Ascending aorta (tissue), 2 donors: ENCODE measurements at places on chromosomes 16 and 17. TPM values are rescaled to one million over a fixed set of nuclear protein-coding genes. Genes with fewer than 3 reads are reported as not detected.
A peak's percentile ranks its signal among the peaks of the same experiment; 100 is the strongest.

Gene STH
- not detected for total RNA-seq

Gene DNASE1L2
- not detected for total RNA-seq

Gene DYNLRB2
- not detected for total RNA-seq

Gene KCNJ18
- total RNA-seq = not detected

Gene CSH1
- not detected for total RNA-seq

Gene EXOC3L1
- 11.2 TPM for total RNA-seq

Gene RPL23
- total RNA-seq = 1,091 TPM

Gene HOXB13
- total RNA-seq = not detected

Gene CCL16
- total RNA-seq = not detected

Gene MYH10
- total RNA-seq = 378 TPM

Gene GNGT2
- not detected for total RNA-seq

Gene TNFRSF13B
- total RNA-seq = not detected

Gene KRT33A
- not detected for total RNA-seq

Gene PPY
- total RNA-seq = not detected

DNA sequence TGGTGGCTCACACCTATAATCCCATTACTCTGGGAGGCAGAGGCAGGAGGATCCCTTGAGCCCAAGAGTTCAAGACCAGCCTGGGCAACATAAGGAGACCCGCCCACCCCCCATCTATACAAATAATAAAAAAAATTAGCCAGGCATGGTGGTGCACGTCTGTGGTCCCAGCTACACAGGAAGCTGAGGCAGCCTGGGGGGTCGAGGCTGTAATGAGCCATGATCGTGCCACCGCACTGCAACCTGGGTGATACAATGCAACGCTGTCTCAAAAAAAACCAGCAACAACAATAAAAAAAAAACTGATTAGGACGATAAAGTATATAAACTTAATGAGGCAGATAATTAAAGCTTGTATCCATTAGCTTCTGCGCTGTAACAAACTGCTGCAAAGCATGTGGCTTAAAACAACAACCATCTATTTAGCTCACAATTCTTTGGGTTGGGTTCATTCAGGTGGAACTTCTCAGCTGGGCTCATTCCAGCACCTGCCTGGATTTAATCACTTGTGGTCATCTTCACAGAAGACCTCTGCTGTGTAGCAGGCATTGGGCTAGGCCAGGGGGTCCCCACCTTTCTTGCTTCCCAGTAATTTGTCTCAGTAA is 45.8 kb downstream of the LCMT1 start:
- no peak for DNase-seq

DNA sequence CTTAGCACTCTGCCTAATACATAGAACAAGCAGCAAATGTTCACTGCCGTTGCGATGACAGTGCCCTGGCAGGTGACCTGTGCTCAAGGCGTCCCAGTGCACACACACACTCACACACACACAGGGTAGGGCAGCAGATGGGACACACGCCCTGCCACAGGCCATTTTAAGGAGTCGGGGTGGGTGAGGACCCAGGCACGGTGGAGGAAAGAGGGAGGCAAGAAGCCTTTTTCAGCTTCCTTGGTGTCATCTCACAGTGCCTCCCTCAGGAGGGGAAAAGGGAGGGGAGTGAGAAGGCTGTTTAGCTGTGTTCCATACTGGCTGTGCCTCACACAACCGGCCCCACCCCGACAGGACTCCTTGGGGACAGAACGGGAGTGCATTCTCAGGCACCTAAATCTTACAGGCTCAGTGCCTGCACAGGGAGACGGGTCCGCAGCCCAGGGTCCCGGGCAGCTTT is 1.5 kb downstream of the PITPNM3 start:
- DNase-seq = no peak

- DNase-seq = no peak
Measured at GRCh38 chr17:55717898-55718735, 4.5 kb downstream of the TMEM100 start.

GRCh38 chr17:47239967-47240651 is 13.5 kb upstream of the ITGB3 start:
- peak; percentile 82 for DNase-seq

- no peak for DNase-seq
Measured at GRCh38 chr17:45320931-45321461, 4.2 kb upstream of the MAP3K14 start.

GRCh38 chr17:69117855-69118784 is 23.6 kb downstream of the ABCA6 start:
- DNase-seq = no peak

- no peak for DNase-seq
Measured at GRCh38 chr16:82059161-82059982, 24.3 kb downstream of the HSD17B2 start.

- no peak for DNase-seq
Measured at GRCh38 chr17:56298846-56299245, 145.6 kb downstream of the ANKFN1 start.

DNA sequence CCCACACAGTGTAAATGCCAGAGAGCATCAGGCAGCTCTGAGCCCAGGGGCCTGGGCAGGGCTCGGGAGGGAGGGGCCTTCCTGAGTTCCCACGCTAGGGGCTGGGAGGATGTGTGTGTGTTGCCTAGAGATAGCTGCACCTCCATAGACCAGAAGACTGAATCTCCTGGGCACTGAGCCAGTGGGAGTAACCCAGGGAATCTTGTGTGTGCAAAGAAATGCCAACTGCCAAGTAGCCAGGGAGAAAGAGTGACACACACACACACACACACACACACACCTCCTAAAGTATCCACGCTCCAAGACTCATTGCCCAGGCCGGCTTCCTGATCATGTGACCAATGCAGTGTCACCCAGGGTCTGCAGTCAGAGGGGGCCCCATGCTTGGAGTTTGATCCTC is 166.2 kb upstream of the RPL38 start:
- no peak for DNase-seq

DNA sequence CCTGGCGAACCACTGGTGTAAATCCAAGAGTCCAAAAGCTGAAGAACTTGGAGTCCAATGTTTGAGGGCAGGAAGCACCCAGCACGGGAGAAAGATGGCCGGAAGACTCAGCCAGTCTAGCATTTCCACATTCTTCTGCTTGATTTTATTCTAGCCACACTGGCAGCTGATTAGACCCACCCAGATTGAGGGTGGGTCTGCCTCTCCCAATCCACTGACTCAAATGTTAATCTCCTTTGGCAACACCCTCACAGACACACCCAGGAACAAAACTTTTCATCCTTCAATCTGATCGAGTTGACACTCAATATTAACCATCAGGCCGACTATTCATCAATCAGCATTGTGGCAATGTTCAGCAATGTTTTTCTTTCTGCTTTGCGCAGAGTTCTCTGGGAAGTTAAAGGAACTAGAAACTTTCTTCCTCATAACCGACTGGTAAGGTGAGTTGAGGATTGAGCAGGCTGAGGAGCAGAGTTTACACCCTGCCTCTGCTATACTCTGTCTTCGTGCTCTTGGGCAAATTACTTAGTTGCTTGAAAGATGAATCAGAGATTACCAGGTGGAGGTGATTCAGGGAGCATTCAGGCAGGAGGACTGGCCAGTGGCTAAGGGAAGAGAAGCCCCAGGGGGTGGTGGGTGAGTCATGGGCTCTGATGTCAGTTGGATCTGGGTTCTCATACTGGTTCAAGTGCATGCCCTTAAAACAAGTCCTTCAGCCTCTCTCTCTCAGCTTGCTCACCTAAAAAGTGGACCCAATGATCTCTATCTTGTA is 28.2 kb upstream of the BRD7 start:
- DNase-seq = peak; percentile 42

DNA sequence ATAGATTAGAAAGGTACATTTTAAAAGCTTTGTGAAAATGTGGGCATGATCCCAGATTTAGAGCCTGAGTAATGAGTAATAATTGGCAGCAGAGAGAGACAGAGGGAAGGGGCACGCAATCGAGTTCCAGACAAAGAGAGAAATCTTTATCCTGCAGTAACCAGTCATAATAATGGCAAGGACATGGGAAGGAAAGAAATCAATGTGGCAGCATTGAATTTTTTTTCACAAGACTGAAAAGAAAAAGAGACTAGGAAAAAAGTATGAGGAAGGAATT is 790.8 kb upstream of the SOX9 start:
- DNase-seq = no peak

DNA sequence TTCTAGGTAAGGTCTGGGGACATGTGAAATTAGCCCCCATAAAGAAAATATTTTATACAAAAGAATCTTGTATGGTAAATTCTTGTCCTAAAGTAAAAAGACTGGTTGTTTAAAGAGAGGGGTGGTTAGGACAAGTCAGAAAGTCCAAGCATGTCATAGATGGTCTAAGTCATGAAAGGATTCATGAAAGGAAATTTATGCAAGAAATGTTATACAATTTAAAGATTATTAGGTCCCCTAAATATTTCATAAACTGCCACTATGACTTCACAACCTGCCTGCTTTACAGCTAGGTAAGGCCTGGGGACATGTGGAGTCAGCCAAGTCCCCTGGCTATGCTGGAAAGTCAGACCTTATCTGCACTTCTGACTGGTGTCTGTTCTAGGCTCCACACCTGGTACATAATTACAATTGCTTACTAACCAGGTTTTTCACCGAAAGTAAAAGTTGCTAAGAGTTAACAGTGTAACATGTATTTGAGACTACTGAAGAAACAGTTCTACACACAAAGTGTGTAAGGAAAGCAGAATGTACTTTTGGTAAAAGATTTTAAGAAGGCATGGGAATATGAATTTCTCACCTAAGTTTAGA is 17.0 kb downstream of the N4BP1 start:
- DNase-seq = no peak

DNA sequence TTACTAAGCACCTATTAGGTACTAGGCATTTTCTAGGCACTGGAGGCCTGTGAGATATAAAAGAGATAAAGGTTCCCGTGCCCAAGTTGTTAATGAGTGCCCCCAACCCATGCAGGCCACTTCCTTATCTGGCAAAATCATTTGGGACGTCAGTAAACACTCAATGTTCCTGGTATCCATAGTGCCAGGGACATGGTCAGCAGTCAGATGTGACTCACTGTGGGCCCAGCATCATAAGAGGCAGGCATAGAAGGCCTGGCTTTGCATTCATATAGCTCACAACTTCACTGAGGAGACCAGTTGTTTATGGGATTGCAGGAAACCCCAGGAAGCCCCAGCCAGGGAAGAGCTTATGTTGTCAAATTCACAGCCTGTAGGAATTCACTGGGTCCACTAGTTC is 81.1 kb downstream of the MRC2 start:
- DNase-seq = no peak

GRCh38 chr17:61621317-61621716 is 30.3 kb upstream of the NACA2 start:
- no peak for DNase-seq

DNA sequence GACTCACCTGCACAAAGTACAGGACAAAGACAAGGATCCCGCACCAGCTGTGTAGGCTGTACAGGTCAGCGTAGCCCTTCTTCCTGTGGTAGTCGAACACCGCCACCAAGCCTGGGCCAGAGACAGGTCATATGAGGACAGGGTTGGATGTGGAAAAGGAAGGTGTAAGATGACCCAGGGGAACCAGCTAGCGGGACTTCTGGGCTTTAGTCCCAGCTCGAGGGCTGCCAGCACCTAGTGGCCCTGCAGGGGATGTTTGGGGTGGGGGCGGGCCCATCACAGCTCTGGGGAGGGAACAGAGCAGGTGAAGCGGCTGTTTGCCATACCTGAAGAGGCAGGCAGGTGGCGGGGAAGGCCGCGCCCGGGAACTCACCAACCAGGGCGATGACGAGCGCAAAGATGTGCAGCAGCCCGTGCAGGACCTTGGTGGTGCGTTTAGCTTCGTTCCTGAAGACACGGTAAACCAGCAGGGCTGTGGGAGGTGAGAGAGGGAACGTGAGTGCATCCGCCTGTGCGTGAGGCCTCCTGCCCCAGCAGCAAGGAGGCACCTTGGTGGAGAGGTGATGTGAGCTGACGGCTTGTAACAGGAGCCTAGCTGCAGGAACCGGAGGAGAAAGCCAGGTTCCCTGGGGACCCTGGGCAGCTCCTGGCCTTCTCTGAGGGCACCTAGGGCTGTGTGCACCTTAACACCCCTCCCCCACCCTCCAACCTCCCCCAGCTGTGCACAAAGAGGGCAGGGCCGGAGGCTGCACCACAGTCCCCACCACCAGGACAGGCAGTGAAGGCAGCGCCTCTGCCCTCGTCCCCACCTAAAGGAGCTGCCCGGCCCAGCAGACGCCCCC is 10.2 kb downstream of the CYB561 start:
- DNase-seq = no peak

DNA sequence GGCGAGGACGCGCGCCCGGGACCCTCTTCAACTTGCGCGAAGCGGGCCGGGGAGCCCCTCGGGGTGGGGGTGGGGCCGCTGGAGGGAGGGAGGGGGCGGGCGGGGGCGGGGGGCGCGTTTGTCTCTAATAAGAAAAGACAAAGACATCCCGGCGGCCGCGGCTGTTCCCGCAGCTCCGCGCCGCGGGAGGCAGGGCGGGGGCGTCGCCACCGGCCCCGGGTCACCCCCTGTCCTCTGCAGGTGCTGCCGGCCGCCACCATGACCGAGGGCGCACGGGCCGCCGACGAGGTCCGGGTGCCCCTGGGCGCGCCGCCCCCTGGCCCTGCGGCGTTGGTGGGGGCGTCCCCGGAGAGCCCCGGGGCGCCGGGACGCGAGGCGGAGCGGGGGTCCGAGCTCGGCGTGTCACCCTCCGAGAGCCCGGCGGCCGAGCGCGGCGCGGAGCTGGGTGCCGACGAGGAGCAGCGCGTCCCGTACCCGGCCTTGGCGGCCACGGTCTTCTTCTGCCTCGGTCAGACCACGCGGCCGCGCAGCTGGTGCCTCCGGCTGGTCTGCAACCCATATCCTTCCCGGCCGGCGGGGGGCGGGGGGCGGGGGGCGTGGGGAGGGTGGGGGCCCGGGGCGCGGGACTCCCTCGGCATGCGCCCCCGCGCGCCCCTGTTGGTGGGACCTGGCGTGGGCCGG is 714 bp downstream of the CACNA1H start:
- DNase-seq = no peak

DNA sequence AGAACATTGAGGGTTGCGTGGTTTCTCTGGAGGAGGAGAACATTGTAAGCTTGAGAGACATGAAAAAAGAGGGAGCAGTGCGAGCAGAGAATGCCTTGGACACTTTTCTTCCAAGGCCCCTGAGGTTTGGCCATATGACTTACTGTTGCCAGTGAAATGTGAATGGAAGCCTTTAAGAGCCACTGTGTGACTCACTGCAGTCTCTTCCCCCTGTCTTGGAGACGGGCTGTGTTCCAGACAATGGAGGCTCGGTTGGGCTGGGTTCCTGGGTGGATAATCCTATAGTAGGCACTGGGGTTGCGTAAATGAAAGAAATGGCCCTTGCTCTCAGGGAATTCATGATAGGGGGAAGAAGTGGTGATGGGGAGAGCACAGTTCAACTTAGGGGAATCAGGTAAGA is 75.5 kb downstream of the SHISA9 start:
- no peak for DNase-seq

- no peak for DNase-seq
Measured at GRCh38 chr17:62807812-62808575, at the start of gene MARCHF10. MARCHF10 (minus strand) TSS chr17:62808314; CDS start chr17:62801735, 6,579 bp downstream.
